ENCODE measurements at places on chromosomes 11 and 22.

GRCh38 chr11:45881708-45882368, 3.6 kb upstream of the MAPK8IP1 start:
- no peak for DNase-seq

DNA sequence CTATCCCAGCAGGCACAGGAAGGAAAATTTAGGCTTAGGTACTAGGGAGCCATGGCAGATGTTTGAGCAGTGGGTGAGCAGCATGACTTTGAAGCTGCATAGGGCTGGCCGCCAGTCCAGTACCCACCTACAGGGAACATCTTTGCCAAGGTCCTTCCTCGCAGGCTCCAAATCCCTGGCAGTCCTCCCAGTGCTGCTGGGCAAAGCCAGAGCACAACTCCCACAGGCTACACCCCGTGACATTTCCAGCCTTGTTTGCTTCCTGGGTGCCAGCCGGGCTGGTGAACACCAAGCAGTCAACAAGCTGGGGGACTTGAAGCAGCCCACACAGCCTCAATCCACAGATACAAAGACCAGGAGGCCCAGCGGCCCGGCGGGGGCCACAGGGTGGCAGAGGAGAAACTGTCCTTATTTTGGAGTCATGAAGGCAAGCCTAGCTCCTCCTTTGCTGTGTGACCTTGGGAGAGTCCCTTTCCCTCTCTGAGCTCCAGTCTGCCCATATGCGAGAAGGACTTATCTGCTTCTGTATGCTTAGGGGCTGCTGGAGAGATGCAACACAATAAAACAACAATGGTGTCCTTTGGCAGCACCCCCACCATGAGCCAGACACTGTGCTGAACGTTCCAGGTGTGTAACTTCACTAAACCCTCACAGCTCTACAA, 28.0 kb downstream of the TPST2 start:
- DNase-seq: peak; percentile 94

GRCh38 chr11:77472991-77473800, 698 bp downstream of the PAK1 start:
- DNase-seq: peak; percentile 67

DNA sequence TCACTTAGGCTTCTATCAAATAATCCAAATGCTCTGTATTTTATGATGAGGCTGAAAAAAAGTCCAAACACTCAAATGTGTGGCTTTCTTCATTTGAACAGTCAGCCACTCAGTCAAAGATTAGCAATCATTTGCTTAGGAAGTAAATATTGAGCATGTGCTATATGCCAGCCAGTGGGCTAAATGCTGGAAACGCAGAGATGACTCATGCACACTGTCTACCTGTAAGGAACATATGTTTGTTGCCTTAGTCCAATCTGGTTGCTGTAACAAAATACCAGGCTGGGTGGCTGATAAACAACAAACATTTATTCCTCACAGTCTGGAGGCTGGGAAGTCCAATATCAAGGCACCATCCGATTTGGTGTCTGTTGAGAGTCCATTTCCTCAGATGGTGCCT, 617.3 kb downstream of the NTM start:
- DNase-seq: no peak
